ENCODE measurements at places on chromosomes 6 and 20.

DNA sequence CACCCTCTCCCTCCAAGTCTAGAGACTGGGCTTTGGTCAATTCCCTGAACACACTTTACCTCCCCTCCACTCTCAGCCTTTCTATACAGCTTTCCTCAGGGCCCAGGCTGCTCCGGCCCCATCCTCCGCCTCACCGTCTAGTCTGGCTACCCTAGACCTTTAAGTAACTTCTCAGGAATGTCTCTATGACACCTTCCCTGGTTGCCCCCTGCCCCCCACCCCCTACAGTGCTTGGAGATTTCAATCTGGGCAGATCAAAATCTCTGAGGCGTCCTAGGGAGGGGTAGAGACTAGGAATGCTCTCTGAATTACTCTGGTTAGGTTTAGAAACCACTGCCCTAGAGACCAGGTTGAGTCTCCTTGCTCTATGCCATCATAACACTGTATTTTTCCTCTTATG is 6.1 kb downstream of the UBE2J1 start:
- no peak for DNase-seq

- DNase-seq, result no peak
Measured at GRCh38 chr6:41914869-41915530, 5.9 kb downstream of the MED20 start.

GRCh38 chr6:164832410-164832809 is 477.0 kb downstream of the C6orf118 start:
- DNase-seq, result no peak

DNA sequence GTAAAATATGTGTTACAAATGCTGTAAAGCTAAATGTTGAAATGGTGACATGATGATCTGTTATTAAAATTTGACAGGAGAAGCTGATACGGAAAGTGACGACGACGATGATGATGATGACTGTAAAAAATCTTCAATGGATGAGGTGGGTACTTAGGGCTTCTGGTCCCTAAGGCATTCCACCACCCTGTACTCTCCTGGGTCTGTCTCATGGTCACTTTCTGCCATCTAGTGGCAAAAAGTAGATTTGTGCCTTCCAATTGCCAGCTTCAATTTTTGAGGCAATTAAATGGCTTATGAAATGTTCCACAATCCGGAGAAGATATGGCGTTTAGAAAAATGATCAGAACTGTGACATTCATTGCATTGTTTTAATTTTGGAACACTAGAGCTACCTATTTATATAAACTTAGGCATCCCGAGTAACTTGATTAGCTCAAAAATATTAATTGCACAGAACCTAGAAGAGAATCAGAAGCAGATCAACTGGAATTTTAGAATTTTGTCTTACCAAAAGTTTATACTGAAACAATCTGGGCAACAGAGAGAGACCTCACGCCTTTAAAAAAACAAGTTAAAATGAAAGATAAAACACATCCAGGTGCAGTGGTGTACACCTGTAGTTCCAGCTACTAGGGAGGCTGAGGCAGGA is 346.5 kb upstream of the PLCB4 start:
- DNase-seq, result peak; percentile 86

GRCh38 chr6:30742316-30743098 is at the start of gene FLOT1:
TSS of gene FLOT1 (minus strand) at chr6:30742687. CDS start at chr6:30742189, 498 bp downstream.
- DNase-seq, result peak; percentile 83

- DNase-seq, result no peak
Measured at GRCh38 chr6:87742106-87742505, 40.1 kb upstream of the AKIRIN2 start.

DNA sequence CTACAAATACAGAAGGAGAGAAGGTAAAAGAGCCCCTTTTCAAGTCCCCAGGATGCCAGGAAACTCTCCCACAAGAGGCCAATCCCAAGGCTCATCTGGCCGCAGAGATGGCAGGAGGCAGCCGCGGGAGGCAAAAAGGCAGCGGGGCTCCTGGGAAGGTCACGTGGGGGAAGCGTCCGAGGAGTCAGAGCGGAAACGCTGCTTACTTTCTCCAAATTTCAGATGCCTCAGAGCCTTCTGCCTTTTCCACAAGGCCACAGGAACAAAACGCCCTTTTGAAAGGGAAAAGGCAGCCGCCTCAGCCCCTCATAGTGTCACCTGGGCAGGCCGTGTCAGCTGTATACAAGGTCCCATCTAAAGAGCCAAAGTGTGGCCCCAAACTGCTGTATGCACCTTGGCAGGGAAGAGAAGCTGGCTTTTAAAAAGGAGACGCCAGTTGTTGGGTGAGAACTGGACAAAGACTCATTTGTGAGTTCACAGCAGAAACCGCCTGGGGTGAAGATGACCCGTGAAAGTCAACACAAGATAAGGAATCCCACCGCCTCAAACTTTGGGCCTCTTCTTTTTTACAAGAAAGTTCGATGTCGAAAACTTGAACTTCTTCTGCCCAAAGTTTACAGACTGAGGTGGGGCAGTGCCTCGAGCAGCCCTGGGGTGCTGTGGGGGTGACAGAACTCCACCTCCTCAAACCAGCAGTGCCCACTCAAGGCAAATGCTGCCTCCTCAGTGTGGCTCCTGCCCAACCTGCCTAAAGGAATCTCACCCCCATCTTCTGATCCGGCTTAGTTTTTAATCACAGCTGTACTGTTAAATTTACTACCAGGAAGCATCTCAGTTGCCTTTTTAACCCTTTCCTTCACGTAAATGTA is 45.4 kb downstream of the EZR start:
- peak; percentile 26 for DNase-seq

All from NCI-H524 (cell line).